ENCODE measurements at places on chromosomes 5 and 9. TPM values are rescaled to one million over a fixed set of nuclear protein-coding genes. Genes with fewer than 3 reads are reported as not detected.

The WDR31 gene
- total RNA-seq: 4.9 TPM

The SV2C gene
- not detected for total RNA-seq

The FOXE1 gene
- total RNA-seq: not detected

The MCTP1 gene
- total RNA-seq: 37.5 TPM

The MEF2C gene
- 62.2 TPM for total RNA-seq

The IFNA13 gene
- total RNA-seq: not detected

The DBH gene
- total RNA-seq: not detected

The JAKMIP2 gene
- total RNA-seq: 0.06 TPM

The SETD9 gene
- total RNA-seq: 11.9 TPM

The SLC46A2 gene
- 0.35 TPM for total RNA-seq

The ADAMTS6 gene
- total RNA-seq: 1.3 TPM

GRCh38 chr9:107612136-107612535 is 122.6 kb upstream of the KLF4 start:
- DNase-seq: no peak

DNA sequence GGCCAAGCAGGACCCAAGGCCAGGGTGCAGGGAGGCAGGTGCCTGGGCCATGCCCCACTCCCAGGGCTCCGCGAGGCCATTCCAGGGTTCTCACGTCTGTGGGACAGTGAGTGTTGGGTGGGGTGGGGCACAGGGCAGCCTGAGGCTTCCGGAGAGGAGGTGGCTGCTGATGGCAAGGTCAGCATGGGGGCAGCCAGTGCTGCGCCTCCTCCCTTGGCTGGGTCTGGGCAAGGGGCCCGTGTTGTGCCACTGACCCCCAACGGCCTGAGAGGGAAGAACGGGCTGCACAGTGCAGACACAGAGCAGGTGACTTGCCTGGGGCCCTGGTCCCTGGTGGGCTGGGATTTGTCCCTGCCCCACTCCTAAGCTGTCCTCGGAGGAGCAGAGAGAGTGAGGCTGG is 82.1 kb downstream of the RXRA start:
- DNase-seq: peak; percentile 91

DNA sequence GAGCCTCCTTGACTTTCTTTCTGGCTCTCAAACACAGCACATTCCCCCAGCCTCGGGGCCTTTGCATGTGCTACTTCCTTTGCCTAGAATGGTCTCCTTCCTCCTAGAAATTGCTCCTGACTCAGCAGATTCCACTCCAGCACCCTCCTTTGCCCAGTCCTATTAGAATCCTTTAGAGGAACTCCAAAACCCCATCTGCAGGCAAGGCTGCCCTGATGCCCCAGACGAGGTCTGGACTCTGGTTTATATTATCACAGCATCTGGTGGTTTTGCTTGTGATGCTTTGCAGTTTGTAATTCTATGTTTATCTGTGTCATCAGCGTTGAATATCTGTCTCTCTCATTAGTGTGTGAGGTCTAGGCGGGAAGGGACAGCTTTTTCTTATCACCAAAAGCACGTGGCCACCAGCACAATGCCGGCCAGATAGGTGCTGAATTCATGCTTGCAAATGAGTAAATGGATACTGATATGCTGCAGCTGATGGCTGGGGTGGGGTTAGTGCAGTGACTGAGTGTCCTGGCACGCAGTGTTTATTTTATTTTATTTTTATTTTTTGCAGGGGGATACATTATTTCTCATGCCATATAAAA is 30.0 kb upstream of the ANKH start:
- DNase-seq: no peak

GRCh38 chr5:154791535-154791934 is 36.4 kb downstream of the LARP1 start:
- no peak for DNase-seq

DNA sequence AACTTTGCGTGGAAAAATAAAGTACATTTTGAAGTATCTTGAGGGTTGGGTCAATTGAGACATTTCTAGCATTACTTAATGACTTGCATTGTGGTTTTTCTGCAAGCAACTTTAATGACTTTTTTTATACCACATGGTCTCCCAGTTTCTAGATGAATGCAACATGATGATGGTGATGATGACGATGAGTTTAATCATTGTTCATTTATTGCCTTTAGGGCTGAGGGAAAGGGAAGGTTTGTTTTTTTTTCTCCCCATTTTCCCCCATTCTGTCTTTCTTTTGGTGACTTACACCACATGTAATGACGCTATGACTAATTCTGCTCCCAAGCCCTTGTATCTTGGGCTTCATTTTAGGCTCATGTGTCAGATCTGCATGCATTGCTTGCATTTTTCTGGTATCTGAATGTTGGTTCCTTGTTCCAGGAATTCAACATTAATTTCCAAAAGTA is 57.7 kb upstream of the NXNL2 start:
- no peak for DNase-seq

DNA sequence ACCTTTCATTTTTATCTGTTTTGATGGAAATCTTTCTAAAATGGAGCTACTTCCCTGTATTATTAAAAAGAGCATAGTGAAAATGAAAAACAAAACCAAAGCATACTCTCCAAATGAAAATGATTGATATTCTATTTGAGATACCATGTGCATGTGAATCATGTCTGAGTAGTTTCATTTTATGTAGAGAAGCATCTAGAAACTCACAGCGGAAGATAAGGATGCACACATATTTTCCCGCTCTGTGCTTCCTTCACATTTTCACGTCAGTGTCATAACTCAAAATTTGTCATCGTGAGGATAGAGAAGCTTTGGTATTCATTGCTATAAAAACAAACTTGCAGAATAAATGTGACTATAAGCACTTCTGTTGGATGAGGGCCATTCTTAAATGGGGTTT is 34.0 kb upstream of the CLINT1 start:
- no peak for DNase-seq

DNA sequence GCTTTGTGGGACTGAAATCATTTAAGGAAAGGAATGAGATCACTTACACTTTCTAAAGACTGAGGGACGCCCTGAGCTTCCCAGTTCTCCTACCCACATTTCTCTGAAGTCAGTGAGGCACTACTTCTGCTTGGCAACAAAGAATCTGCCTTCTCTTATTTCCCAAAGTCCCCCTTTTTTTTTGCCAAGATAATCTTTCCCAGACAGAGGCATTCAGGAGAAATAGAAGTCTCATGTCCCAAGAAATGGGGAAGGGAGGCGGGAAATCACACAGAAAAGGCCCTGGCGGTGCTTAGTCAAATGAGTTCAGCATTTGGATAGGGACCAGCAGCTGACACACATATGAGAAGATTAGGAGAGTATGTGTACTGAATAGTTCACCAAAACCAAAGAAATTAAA is 159.7 kb downstream of the MUSK start:
- no peak for DNase-seq

GRCh38 chr9:97307091-97307490 is 368 bp upstream of the CCDC180 start:
- no peak for DNase-seq

GRCh38 chr5:107919969-107920368 is 249.2 kb upstream of the EFNA5 start:
- no peak for DNase-seq

DNA sequence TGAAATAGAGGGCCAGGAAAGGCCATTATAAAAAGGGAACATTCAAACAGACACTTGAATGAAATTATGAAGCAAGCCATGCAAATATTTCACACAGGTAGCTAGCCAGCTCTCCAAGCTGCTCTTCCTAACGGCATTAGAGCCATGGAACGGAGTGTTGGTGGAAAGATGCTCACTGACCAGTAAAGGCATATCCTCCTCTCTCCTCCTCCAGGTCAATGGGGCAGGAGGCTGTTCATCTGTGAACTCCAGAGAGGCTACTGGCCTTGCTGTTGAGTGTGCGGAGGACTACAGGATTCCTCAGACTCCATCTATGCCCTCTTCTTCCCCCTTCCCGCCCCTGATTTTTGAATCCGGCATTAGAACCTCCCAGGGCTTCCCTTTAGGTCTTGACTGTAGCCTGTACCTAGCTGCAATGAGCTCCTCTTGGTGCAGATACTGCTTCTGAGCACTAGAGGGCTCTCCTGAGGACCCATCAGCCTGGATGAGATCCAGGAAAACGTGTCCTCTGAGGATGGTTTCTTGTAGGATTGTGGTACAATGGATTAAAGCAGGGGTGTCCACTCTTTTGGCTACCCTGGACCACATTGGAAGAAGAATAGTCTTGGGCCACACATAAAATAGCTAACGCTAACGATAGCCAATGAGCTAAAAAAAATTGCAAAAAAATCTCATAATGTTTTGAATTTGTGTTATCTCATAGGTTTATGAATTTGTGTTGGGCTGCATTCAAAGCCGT is 162.2 kb downstream of the SREK1 start:
- DNase-seq: no peak

DNA sequence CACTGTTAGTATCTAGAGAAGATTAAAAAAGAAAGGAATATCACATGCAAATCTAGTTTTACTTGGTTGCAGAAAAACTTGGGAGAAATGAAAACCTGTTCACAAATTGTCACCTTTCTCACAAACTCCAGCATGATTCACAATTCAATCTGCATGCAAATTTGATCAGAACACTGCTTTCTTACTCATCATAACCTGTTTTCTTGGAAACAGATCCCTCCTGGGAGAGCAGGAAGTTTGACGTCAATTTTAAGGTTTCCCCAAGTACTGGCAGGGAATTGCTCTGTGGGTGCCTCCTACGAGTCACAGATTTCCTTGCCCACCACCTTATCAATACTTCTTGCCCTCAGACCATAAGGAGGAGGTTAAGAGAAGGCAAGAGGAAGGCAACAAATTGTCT is 30.2 kb upstream of the HTR4 start:
- DNase-seq: no peak

DNA sequence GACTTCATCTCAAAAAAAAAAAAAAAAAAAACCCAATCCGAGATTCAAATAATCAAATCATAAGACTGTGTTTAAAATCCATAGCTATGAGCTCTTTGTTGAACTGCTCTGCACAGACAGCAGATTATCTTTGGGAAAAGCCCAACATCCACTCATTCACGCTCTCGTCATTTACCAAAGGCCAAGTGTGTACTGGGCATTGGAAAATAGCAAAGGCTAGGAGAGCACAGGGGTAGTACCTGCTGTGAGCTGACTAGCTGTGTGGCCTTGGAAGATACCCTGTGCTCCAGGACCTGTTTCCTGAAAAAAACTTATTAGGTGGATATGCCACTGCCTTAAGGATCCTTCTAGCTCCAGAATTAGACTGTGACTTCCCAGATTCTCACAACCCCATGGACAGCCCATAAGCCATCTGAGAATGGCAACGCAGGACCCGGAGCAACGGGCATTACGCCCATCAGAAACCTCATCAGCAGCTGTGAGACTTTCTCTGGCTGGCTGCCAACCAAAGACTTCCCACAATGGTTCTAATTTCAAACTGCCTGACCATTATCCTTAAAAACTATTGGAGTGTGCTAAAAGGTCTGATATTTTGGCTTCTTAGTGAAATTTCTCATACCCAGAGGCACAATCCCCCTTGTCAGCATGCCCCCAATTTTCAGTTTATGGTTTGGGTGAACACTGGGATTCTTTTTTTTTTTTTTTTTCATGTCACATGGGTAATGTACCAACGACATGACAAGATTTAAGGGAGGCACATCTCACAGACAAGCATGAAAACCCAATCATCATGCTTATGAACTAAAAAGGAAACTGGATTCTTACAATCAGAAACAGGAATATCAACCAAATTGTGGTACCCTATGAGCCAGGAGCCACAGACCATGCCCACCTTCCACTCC is 16.8 kb downstream of the SERINC5 start:
- no peak for DNase-seq

DNA sequence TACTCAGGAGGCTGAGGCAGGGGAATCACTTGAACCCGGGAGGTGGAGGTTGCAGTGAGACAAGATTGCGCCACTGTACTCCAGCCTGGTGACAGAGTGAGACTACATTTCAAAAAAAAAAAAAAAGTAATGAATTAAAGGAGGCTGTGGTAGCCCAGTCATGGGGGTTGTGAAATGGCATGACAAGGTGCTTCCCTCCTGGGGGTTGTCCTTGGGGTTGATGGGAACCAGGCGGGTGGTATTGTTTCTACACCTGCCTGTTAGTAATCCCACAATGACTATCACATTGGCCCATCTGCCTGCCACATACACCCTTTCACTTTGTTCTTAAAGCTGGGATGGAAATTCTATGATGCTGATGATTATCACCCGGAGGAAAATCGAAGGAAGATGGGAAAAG is 5.6 kb downstream of the IDNK start:
- DNase-seq: no peak

GRCh38 chr9:127144670-127145445 is 22.4 kb upstream of the ANGPTL2 start:
- peak; percentile 65 for DNase-seq

DNA sequence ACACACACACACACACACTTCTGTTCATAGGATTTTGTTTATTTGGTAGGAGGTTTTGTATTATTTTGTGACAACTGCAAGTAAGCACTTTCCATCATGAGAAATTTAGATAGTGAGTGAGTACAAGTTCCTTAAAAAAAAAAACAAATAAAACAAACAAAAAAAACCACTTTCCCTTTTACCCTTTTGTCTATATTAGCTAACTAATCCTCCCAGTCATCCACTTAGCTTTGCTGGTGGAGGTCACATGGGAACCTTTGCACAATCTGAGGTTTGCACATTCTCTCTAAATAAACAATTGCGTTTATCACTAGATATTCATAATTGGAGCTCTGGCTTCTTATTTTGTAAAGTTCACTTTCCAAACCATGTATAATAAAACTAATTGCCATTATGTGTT is 6.8 kb downstream of the ITGA1 start:
- DNase-seq: no peak

DNA sequence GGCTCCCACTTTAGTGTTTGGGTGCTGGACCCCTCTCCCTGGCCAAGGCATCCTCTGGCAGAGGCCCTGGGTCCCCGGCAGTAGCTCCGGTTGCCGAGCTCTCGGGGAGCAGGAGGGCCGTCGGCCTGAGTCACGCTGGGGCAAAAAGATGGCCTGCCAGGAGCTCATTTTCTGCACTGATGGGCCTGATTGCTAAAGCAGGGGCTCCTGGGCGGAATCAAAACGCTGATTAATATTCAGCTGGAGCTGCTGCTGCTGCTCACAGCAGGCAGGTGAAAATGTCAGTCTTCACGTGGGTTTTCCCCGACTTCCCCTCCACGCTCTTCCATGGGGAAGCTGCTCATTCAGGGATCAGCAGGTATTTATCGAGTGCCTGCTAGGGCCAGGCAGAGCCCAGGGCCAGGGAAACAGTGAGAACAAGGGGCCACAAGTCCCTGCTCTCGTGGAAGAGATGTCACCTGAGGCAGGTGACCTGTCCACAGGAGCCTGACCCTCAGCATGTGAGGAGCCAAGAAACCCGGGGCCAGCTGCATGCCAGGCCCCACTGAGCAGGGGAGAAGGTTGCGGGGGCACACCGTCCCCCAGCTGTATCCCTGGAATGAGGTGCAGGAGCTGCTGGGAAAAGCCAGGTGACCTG is 22.1 kb downstream of the LAMC3 start:
- DNase-seq: no peak

DNA sequence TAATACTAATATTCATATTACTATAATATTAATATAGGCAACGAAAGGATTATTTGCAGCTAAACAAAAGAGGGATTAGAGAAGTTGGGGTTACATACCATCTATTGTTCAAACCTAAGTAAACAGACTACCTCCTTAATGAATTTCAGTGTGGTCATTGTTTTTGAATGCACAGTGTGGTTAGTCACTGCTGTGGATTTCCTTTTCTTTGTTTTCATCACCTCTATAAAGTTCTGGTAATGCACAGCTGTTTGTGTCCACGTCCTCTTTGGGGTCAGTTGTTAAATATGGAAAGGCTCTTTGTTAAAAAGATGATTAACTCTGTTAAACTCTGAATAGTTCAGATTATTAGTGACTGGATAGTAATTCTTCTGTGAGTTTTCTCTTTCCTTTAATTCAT is 233.6 kb downstream of the MAST4 start:
- no peak for DNase-seq
